ENCODE measurements at places on chromosomes 7 and 10.
A peak's percentile ranks its signal among the peaks of the same experiment; 100 is the strongest.

DNA sequence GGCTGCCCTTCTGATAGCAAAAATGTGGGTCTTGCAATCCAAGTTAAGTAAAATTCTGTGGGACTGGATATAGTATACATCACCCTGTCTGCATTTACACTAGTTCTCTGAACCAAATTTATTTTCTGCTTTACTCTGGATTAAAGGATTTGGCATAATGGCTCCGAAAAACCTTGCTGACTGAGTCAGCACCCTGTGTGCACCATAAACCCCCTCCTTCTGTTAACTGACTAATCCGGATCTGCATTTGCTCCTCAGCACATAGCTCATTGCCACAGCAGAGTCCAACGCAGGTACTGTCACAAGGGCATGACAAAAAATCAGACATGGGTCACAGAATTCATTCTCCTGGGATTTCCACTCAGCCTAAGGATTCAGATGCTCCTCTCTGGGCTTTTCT, 1.3 kb downstream of the OR2A5 start:
- no peak for ATAC-seq

DNA sequence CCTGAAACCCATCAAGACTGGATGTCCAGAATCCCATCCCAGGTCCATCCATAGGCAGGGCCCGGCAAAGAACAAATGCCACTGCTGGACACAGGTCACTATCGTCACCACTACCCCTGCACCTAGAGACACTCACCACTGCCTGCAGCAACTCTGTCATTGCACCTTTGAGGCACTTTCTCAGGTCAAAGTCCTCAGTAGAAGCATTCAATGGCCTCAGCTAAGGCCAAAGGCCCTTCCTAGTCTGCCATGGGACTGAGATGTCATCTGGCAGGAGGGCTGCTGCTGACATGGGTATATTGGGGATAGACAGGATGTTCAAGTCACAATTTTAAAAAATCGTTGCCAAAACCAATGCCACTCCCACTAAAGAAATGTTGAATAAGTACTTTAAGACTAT, 58.7 kb downstream of the GPAM start:
- ATAC-seq: no peak

GRCh38 chr7:83820641-83821040, 171.7 kb upstream of the SEMA3E start:
- ATAC-seq: no peak

GRCh38 chr7:79872176-79872575, 262.5 kb upstream of the GNAI1 start:
- ATAC-seq: no peak

DNA sequence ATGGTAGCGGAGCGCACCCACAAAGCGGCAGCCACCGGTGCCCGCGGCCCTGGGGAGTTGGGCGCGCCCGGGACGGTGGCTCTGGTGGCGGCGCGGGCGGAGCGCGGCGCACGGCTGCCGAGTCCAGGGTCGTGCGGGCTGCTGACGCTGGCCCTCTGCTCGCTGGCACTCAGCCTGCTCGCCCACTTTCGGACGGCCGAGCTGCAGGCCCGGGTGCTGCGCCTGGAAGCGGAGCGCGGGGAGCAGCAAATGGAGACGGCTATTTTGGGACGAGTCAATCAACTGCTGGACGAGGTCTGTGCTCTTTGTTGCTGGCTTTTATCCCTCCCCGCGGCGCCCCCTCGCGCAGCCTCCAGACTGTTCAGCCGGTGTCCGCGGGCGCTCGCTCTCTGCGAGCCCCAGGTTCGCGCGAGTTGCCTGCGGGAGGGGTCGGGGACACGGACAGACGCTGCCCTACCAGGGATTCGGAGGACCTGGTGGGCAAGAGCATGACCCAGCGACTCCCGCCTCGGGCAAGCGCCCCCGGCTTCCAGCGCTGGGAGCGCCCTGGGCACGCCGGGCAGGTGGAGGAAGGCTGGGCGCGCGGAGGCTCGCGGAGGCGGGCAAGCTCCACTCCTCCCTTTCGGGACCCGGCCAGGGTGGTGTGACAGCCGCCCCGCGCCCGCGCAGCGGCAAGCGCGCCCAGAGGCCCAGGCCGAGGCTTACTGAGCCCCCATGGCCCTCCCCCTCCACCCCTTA, 887 bp downstream of the COL13A1 start:
- peak; percentile 78 for ATAC-seq

All from motor neuron (in vitro differentiated cells).